ENCODE measurements at places on chromosomes 16 and 17.

GRCh38 chr17:80453998-80454556 is 22.3 kb downstream of the NPTX1 start:
- DNase-seq, result no peak

DNA sequence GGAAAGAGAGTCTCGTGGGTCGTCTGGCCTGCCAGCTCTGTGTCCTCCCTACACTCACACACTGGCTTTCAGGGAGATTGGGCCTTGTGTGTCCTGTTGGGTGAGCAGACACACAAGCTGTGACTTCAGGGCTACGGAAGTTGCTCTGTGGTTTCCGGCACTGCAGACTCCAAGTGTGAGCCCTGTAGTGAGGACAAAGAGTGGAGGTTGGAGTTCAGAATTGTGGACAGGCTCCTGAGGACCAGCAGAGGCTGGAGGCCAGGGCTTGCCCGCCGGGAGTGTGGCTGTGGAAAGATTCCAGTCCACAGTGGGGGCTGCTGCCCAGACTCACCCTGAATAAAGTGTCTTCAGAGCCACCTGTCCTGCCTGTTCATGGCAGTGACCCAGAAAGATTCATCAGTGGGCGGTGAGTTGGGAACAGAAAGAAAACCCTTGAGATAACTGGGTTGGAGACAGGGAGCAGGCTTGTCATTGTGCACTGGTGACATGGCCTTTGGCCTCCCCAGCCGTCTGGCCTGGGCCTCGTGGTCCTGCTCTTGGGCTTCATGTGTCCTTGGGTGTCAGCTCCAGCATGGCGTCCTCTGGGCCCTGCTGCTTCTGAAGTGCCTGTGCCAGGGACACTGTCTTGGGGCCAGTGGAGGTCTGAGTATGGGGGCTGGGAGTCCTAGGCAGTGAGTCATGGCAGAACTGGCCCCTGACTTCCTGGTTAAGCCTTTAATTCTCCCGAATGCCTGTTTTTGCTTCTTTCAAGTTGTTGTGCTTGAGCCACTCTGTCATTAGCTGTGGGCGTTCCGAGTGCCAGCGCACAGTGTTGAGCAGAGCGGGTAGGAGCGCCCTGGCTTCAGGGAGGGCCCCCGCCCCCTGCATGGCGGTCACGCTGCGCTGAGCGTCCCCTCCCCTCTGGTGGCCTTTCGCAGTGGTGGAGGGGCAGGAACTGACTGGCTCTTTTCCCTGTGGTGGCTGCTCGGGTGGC is 19.9 kb upstream of the ZNF750 start:
- DNase-seq, result no peak

DNA sequence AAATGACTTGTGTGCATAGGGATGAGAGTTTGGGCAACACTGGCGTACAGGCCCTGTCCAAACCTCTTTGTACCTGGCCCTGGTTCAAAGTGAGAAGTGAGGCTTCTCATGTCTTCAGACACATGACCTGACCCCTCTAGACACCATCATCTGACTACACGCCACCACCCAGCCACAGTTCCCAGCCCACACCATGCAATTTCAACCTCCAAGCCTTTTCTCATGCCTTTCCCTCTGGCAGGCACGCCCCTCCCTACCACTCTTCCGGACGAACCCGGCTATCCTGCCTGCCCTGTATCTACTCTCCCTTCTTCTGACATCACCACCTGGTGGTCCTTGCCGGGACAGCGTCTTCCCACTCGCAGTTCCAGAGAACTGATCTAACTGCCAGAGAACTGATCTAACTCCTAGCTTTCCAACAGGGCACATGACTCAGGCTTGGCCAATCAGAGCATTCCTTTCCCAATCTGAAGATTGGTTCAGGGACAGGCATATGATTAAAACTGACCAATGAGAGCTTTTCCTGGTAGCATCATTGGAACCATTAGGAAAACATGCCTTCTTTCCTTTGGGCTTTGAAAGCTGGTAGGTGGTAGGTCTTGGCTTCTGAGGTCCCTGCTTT is 27.1 kb upstream of the IL21R start:
- DNase-seq, result peak; percentile 65

DNA sequence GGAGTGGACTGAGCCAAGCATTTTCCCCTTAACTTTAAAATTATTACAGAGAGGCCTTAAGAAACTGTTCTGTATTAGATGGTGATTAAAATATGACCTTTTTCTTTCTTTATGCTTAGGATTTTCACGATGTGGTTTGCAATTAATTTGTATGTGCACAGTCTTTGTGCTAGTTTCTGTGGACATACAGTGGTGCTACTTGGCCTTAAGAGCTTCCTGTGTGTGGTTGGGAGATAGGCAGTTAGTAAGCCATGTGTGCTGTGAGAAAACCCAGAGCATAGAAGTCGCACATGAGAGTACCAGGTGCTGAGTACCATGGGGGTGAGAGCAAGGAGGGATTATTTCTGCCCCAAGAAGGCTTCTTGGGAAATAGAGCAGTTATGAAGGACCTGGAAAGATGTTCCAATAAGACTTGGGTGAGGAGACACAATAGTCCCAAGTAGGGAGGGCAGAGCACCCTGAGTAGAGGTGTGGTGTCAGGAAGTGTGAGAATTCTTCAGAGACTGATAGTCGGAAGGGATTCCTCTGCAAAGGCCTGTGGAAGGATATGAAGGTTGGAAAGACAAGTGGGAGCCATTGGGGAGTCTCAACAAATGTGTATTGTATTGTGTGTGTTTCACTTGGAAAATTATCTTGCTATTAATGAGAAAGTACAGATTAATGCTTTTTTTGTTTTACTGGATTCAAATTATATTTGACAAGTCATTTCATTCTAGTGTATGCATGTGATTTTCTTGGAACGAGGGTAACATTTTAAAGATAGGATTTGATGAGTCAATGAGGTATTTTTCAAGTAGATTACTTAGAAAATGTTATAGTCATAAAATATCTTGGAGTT is 239.9 kb downstream of the PRKCA start:
- no peak for DNase-seq

DNA sequence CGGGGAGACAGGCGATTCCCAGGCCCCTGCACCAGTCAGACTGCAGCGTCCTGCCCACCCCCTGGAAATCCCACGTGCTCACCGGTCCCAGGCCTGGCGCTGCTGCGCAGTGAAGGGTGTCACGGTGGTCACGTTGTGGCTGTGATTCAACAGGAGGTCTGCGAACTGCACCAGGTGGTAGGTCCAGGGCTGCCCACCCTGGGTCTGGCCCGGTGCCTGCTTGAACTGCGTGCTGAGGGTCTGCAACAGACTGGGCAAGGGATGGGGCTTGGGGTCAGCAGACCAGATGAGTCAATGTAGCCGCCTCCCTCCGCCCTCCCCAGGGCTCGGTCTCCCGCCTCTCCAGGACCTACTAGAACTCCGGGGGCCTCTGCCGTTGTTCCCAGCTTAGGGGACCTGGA is 7.1 kb downstream of the MYBBP1A start:
- no peak for DNase-seq

GRCh38 chr17:42525221-42525620 is 10.8 kb upstream of the NAGLU start:
- DNase-seq, result no peak

GRCh38 chr17:33756021-33756420 is 462.9 kb upstream of the ASIC2 start:
- no peak for DNase-seq

DNA sequence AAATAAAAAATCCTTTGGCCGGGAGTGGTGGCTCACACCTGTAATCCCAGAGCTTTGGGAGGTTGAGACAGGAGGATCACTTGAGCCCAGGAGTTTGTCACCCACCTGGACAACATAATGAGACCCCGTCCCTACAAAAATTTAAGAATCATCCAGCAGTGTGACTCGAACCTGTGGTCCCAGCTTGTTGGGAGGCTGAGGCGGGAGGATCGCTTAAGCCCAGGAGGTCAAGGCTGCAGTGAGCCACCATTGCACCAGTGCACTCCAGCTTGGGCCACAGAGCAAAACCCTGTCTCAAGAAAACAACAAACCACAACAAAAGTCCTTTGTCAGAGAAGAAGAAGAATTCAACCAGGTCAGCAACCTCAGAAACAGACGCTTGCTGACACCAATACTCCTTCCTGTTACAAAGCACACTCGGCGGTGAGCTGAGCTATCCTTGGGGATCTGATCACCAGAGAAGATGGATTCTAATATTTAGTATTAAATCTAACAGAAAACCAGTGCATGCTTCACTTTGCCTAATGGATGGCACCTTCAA is 12.9 kb upstream of the PVALEF start:
- no peak for DNase-seq

DNA sequence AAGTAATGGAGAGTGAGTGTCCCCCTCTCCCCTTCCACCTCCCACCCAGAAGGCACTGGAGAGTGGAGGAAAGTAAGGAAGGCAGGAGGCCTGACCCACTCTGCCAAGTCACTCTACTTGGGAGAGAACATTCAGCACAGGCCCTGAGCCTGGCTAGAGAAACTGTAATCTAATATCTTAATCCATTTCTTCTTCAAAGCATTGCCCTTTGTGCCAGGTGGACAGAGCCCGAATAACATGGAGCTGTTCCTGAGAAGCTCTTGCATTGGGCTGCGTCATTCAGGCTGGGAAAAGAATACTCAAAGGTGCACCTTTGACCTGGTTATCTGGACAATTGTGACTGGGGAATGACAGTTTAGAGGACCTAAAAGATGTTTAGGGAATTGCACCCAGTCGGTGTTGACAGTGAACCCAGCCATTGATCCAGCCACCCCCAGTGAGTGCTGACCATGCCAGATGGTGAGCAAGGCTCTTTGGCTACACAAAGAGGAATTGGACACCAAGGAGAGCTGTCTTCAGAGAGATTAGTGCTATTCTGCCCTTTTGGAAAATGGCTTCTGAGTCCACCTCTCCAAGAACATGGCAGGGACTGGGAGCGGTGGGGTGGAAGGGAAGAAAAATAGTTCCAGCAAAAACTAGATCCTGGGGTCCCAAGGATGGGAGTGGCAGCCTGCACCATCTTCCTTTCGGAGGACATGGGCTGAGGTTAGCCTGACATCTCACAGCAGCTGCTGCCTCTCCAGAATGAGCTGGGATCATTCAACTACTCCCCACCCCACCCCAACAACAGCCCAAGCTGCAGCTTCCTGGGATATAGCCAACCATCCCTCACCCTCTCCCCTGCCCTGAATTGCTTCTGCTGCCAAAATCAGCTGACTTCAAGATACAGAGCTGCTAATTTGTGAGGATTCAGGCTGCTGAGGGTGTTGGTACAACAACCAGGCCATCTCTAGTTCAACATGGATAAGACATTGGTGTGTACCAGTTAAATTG is 11.6 kb upstream of the NOG start:
- DNase-seq, result no peak

DNA sequence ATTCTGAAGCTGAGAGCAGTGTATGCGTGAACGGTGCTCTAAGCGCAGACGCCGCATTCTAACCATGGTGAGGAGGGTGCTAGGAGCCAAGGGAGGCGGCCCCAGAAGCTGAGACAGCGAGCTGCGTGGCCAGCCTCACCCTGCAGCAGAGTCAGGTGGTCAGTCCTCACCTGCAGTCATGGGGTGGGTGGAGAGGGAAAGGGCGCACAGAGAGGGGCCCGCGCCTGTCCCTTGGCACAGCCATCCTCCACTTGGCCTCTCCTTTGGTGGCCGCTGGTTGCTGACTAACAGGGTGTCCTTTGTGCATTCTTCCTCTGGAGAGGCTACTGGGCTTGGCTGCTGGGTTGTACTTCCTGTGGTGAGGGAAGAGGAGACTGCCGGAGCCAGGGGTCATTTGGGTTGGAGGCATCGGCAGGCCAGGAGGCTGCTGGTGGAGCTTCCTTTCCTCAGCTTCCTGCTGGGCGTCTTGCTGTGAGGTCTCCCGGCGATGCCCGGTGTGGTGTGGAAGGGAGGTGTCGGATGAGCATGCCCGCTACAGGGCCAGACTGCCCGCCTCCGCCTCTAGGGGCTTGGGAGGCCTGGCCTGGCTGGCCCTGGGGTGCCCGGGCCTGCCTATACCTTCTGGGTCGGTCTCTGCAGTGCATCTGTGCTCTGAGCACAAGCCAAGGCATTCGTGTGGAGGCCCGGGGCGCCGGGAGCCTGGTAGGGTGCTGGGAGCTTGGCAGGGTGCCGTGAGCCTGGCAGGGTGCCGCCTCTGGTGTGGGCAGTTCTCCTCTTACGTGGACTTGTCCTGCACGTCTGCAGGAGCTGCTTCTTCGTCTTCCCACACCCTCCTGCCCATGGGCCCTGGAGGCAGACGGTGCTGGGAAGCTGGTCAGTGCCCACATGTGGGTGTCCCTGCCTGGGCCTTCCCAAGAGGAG is 17.4 kb downstream of the RNF213 start:
- DNase-seq, result no peak

GRCh38 chr17:43349142-43349541 is 49.7 kb upstream of the ARL4D start:
- no peak for DNase-seq

- no peak for DNase-seq
Measured at GRCh38 chr16:51106535-51106934, 44.5 kb downstream of the SALL1 start.

DNA sequence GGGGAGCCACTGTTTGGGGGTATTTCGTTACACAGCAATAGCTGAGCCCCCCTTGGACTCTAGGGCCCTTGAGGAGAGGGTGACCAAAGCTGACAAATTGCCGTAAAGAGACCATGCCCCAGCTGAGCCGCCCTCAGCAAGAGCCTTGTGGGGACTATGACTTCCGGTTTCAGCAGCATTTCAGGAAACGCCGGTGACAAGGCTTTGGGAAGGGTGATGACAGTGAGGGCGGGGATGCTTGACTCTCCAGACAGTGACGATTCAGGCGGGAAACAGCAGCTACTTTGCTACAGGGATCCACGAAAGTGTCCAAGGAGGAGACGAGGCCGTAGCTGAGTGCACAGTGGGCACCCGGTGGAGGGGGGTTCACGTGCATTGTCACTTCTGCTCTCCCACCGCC is 360.8 kb downstream of the C16orf95 start:
- DNase-seq, result no peak

- no peak for DNase-seq
Measured at GRCh38 chr16:68806422-68806821, 36.9 kb upstream of the TANGO6 start.

- DNase-seq, result no peak
Measured at GRCh38 chr17:68851890-68852289, 103.3 kb downstream of the ABCA8 start.

DNA sequence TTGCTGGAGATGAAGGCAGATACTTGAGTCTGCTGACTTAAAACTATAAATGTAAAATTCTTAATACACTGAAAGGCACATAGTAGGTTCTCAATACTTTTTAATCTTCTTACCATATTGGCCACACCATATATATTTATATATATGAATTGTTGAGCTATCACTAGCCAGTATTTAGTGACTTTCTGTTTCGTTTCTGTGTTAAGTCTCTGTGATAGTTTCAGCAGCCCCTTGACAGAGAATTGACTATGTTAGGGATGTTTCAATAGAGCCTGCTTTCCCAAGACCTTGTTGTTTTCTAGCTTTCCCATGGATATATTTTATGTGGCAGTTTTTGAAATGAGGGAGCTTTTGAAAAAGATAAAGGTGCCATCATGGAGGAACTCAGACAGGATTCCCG is 206.5 kb upstream of the GOT2 start:
- DNase-seq, result no peak
